ENCODE measurements at places on chromosomes 4 and X.

DNA sequence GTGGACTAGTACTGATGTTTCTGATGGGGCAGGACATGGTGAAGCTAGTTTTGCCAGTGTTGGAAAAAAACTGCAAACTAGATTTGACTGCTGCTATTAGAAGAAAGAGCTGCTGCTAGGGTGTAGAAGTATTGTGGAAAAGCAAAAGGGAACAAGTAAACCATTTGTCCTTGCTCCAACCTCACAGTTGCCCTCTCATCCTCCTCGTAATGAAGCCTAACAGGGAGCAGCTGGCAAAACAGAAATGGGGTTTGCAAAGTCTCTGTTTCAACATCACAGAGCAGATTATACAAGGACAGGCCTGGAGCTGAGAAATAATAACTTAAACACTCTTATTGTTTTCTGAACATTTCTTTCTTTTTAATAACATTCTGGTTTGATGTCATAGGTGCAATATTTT, 346.2 kb downstream of the MAGEB5 start:
- DNase-seq = no peak

DNA sequence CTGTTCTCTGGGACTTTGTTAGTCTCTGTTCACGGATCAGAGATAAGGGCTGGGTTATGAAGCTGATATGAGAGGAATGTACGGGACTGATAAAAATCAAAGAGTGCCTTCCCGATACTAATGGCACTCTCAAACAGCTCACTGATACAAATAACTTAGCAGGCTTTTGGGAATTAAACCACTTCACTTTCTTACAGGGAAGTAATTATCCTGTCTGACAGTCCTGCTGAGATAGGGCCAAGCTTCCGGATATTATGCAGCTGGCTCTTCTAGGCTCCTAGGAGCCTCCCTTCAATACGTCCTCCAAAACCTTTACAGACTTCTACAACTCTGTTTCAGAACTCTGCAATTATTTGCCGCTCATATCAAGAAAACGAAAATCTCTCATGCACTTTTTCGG, 418.0 kb downstream of the NLGN4X start:
- DNase-seq = no peak

DNA sequence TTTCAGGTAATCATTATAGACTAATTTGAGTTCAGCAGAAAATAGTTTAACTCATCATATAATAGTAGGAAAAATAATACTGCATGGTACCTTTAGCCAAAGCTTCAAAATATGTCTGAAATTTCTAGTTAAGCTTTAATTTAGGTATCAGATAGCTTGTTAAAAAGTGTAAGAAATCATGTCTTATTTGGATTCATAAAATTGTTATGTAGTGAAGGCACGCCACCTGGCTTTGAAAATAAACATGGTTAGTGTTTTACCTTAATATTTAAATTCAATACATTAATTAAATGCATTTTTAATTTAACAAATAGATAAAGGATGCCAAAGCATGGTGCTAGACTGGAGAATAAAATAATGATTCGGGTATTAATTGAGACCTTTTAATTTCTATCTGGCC, 211.4 kb downstream of the FSTL5 start:
- no peak for DNase-seq

DNA sequence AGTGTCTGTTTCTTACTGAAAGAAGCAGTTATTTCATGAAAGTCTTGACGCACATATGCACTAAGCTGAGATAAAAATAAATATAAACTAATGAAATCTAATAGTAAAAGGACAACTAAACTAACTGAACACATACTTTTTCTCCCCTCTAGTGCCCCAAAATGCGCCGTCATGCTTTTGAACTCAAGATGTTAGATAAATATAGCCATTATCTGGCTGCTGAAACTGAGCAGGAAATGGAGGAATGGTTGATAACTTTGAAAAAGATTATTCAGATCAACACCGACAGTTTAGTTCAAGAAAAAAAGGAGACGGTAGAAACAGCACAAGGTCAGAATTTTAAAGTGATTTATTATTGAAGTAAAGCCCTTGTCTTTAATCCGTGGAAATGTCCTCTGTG, 70.2 kb downstream of the DOCK11 start:
- peak; percentile 66 for DNase-seq
